Effector memory CD4-positive, alpha-beta T cell (primary cell): ENCODE measurements at places on chromosomes 5 and 9.

DNA sequence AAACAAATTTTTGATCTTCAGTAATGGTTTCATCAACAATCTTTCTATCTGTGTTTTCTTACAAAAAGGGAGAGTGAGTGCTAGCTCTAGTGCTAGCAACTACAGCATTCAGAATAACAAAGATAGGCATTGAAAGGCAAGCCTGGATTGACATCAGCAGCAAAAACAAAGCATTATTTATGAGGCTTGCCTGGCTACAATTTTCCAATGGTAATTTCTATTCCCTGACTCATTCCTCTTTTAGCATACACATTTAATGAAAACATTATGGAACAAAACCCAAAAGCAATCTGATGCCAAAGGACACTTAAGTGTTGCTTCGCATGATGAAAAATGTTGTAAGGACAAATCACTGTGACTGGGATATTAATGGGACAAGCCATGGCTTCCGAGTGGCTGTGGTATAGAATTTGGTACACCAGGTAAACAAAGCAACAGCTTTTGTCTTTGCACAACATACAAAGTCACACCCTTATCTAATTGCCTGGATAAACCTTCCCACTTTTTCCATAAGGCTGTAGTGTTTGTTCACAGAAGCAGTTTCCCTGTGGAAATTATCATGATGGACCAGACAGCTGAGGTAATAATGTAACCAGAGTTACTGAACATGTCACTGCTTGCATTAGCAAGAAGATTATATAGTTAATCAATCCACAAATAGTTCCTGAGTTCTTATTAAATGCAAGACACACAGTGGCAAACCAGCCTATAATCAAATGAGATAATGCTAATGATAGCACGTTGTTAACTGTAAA lies 179.8 kb upstream of the EDIL3 start:
- DNase-seq: no peak

DNA sequence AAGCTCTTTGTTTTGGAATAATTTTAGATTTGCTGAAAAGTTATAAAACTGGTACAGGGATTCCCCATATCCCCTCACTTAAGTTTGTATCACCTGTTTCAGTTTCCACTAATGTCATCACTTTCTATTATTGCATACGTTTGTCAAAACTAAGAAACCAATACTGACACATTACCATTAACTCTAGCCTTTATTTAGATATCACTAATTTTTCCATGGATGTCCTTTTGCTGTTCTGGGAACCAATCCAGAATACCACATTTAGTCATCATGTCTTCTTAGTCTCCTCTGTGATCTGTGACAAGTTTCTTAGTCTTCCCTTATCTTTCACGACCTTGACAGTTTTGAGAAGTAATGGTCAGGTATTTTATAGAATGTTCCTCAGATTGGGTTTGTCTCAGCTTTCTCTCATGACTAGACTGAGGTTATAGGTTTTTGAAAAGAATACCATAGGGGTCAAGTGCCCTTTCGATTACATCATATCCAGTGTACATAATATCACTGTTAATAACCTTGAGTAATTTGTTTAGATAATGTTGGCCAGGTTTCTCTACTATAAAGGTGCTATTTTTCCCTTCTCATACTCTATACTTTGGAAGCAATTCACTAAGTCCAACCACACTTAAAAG lies 51.9 kb upstream of the NMUR2 start:
- no peak for DNase-seq

GRCh38 chr5:41636605-41637004 lies 126.2 kb upstream of the PLCXD3 start:
- no peak for DNase-seq

GRCh38 chr5:17224858-17225511 lies 7.6 kb downstream of the BASP1 start:
- no peak for DNase-seq

GRCh38 chr5:148467958-148468357 lies 84.2 kb downstream of the FBXO38 start:
- DNase-seq: no peak

GRCh38 chr5:141814064-141814964 lies 63.9 kb downstream of the PCDH1 start:
- DNase-seq: peak; percentile 19

- DNase-seq: peak; percentile 64
Measured at GRCh38 chr5:181188700-181189362, 16.2 kb downstream of the TRIM7 start.

GRCh38 chr5:16549491-16550206 lies 67.1 kb downstream of the RETREG1 start:
- DNase-seq: no peak

DNA sequence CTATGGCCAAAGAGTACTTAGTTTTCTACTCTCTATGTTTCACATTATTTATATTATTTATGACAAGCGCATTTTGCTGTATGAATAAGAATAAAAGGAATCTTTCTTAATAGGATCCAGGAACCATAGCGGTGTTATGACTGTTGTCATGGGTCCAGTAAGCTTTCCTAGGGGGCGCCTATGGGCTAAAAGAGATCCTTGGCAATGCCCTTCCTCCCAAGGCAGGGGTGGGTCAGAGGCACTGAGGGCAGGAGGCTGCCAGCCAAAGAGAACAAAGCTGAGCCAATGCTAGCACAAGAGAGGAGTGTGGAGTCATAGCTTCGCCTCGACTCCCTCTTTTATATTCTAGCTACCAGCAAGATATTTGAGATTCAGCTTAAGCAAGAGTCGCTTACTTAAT lies 98.4 kb upstream of the GNAQ start:
- DNase-seq: no peak

GRCh38 chr5:2222246-2222992 lies 339.7 kb upstream of the IRX4 start:
- no peak for DNase-seq

- DNase-seq: no peak
Measured at GRCh38 chr9:13934416-13934815, 379.5 kb downstream of the NFIB start.

DNA sequence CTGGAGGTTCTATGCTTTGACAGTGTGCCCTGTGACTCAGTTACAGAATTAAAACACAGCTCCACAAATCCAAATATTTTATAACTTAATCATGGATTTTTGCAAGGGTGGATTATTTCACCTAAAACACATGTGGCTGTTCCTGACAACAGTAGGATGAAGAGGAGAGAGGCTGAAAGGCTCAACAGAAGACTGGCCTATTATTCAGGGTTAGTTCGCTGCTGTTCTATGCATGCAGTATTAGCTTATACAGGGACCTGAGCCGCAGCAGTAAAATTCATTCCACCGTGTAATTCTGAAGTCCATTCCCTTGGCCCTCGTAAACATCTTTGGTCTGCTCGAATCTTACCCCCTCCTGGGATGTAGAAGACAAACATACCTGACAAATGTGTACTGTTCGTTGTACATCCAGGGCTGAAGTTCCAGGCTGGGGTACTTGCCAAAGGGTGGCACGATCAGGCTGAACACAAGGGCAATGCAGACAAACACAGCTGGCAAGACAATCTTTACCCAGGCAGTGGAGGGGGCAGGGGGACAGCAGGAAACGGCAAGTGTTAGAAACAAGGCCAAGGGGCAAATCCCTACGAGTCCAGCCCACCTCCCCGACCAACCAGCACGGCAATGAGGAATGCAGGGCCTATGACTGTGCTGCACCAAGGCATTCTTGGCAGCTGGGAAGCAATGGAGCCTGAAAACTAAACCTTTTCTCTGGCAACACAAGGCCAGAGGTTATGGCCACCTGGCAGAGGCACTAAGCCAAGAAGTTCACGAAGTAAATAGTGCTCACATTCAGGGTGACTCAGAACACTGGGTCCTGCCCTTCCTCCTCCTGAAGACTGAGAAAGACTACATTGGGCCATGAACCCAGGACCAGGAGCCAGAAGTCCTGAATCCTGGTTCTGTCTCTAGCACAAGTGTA lies 46.8 kb downstream of the NIPSNAP3B start:
- no peak for DNase-seq

DNA sequence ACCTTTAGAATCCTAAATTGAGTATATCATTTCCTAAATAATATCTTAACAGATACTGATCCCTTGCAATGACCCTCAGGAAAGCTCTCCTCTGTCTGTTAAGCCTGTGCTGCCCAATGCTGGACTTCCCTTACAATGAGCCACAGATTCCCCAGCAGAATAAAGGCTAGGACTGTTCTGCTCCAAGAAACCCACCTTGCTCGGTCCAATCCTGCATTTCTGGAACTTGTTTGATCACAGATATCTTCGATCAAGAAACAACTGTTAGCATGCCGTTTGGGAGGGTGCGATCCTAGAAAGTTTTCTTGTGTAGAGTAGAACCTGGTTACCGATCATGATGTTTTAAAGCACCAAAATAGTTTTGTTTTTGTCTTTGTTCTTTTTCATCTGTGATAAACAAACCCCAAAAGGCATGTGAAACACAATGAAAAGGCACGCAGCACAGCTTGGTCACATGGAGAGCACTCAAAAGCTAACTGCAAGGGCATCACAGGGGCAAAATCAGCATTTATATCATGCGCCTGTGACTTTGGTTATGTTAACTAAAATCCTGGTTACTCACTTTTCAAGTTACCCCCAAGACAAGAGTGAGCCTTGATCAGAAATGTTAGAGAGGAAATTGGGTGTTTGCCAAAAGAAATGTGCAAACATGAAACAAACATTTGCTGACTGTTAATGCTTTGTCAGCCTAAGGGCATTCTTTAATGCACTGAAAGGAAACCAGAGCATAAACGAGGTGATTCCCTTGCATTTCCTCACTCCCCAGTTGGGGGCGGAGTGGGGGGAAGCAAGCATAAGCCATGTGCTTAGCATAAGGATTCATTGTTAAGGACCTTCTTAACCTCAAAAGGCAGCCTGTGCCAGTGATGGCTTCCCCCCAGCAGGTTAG lies 61.9 kb upstream of the ADAMTS16 start:
- DNase-seq: no peak

DNA sequence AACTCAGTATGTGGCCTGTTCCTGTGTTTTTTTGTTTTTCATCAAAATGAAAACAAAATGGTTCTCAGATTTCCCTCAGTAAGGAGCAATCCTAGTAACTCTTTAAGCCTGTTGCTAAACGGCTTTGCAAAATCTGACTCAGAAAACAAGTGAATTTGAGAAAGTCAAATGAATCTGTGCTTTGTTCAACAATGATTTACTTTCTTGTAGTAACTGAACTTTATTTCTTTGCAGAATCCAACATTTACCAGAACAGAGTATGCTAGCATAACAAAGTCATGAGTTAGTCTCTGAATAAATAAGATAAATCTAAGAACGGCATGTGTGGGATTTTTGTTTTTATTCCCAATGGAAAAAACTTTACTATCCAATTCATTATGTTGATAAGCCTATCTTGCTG lies 93.8 kb downstream of the OXCT1 start:
- no peak for DNase-seq

DNA sequence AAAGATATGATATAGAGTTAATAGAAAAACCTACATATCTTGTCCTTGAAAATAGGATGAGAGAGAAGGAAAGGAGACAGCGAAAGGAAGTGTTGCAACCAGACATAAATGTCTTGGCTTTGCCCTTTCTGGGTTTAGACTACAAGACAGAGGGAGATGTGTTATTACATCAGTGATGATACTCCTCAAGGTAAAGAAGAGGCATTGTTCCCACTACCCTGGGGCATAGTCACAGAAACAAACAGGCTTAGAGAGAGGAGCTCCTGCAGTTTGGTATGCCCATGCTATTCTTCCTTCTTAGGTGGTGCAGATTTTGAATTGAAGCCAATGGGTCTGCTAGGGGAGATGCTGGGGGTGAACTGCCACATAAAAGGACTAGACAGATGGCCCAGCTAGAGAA lies 166.8 kb upstream of the RFX3 start:
- no peak for DNase-seq

- no peak for DNase-seq
Measured at GRCh38 chr5:88746438-88746882, 136.5 kb downstream of the MEF2C start.

DNA sequence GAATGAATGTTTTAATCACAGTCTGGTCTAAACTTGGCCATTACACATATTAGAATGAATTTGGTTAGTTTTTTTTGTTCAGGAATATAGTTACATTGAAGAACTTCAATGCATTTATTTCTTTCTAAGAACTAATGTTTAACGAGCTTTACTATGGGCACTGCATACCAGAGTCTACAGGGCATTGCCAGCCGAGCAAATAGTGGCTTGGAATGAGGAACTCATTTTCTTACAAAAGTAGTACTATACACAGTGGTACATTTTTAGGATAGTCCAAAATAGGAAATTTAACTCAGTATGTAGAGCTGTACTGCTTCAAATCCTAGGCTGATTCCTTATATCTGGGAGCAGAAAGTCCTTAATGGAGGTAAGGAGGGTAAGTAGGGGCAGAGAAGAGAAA lies 155.4 kb downstream of the CARTPT start:
- DNase-seq: no peak

DNA sequence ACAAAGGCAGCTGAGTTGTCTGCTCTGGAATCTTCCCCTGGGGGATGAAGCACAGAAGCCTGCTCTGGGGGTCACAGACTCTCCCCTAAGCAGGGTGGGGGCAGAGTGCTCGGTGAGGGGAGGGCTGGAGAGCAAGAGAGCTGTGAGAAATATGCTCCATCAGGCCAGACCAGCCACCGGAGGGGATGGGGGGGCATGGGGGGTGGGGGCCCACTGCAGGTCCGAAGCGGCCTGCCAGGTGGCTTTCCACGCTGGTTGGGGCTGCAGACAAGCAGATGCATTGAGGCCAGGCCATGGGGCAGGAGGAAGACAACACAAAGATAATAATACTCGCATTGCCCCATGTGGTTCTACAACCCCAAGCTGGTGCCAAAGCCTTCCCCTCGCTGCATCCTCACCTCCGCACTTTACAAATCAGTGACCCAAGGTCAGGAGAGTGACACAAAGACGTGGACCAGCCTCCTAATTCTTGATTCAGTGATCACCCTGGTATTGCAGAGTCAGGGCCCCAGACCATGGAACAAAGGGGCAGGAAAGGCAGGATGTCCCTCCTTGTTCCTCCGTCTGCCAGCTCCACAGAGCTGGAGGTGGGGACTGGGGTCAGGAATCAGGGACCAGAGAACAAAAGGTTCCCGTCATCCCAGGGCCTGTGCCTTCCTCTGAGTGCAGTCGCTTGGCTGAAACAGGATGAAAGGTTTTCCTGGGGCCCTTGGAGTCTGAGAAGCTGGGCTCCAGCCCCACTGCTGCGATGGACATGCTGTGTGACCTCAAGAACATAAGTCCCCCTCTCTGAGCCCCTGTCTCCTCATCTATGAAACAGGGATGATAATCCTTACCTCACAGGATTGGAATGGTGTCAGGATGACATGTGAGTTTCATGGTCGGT lies 37.2 kb upstream of the GABRP start:
- no peak for DNase-seq

DNA sequence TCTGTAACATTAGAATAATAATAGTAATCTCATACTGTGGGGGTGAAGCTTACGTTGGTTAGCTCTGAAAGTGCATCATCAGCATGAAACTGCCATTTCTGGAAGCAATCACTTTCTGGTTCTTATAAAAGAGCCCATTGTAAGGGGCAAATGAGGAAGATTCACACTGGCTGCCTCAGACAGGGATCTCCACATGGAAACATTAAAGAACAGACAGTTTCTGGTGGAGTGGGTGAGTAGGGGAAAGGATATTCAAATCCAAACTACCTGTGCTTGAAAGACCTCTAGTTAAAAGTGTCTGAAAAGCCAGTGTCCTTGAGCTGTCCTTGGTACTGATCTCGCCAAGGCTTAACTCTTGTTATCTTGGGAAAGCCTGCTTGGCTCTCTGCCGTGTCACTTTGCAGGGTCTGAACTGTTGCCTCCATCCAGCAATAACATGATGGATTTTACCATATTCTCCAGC lies 19.1 kb upstream of the SLC31A2 start:
- DNase-seq: no peak

GRCh38 chr9:116152390-116152789 lies 1.2 kb upstream of the PAPPA start:
- no peak for DNase-seq

- DNase-seq: no peak
Measured at GRCh38 chr9:29999645-30000044, 2384.8 kb upstream of the ACO1 start.
